ENCODE measurements at places on chromosomes 16 and 17. TPM values are rescaled to one million over a fixed set of nuclear protein-coding genes. Genes with fewer than 3 reads are reported as not detected.

SLC47A1 gene
- total RNA-seq: 5.5 TPM

SOX15 gene
- 2.0 TPM for total RNA-seq

ZNF263 gene
- total RNA-seq: 45.5 TPM

GCGR gene
- 0.66 TPM for total RNA-seq

DNA sequence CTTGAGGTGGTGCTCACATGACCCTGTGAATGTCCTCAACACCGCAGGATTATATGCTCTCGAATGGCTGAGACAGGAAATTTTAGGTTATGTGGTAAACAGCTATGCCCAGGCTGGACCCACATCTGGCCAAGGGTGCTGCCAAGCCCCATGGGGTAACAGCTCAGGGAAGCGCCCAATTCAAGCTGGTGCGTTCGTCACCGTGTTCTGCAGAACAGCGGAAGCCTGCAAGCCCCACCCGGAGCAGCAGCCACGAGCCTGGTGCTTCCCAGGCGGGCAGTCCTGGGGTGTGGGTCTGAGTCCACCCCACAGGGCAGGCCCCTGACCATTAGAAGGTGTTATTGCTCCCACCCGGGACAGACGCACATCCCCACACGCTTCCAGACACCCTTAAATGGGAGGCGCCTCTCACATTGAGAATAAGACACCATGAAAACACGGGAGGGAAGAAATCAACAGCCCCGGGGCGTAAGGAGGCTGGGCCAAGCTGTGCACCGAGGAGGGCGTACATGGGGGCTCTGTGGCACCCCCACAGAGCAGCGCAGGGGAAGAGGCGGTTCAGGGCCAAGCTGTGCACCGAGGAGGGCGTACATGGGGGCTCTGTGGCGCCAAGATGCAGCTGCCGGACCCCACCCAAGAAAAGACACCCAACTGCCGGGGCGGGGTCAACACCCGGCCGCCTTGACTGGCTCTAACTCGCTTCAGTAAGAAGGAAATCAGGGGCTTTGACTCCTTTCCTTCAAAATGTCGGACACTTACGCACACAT, 2.9 kb upstream of the CYBA start:
- peaks cover 7% of the 10 kb centered on the region for H3K36me3 ChIP-seq
- H3K4me1 ChIP-seq: peaks cover 10% of the 10 kb centered on the region
- no peak for DNase-seq
- H3K27me3 ChIP-seq: no peaks in the 10 kb centered on the region

Data from mesothelial cell of epicardium (in vitro differentiated cells).